ENCODE measurements at places on chromosomes 11 and 22.

GRCh38 chr11:10532526-10532925 lies 8.5 kb downstream of the RNF141 start:
- DNase-seq, result no peak

DNA sequence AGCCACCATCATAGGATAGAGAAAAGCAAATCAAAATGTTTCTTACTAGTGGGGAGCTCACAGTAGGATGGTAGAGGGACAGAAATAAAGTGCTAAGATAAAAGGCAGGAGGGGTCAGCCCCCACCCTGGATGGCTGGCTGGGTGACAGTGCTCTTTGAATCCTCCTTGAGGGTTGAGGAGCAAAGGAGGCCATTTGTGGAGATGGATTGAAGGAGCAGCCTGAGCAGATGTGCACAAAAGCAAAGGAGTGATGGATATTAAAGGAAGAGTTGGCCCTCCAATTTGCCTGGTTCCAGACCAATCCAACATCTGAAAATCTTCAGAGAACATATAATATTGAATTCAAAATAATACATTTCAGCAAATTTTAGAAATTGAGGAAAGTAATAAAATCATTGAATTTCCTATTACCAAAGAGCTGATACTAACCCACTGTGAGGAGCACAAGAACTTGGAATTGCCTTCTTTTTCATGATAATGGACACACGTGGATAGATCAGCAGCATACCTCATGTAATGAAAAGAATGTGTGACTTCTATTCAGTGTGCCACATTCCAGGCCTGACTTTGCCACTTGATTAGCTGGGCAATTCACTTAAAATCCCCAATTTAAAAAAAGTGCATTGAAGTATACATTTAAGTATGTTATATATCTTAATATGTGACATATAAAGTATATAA lies 287.0 kb downstream of the FAT3 start:
- DNase-seq, result no peak

GRCh38 chr11:44221456-44221855 lies 88.5 kb downstream of the ALX4 start:
- DNase-seq, result no peak

GRCh38 chr22:34045311-34045710 lies 125.0 kb upstream of the LARGE1 start:
- DNase-seq, result no peak

GRCh38 chr11:134559602-134559962 lies 147.5 kb upstream of the B3GAT1 start:
- no peak for DNase-seq

DNA sequence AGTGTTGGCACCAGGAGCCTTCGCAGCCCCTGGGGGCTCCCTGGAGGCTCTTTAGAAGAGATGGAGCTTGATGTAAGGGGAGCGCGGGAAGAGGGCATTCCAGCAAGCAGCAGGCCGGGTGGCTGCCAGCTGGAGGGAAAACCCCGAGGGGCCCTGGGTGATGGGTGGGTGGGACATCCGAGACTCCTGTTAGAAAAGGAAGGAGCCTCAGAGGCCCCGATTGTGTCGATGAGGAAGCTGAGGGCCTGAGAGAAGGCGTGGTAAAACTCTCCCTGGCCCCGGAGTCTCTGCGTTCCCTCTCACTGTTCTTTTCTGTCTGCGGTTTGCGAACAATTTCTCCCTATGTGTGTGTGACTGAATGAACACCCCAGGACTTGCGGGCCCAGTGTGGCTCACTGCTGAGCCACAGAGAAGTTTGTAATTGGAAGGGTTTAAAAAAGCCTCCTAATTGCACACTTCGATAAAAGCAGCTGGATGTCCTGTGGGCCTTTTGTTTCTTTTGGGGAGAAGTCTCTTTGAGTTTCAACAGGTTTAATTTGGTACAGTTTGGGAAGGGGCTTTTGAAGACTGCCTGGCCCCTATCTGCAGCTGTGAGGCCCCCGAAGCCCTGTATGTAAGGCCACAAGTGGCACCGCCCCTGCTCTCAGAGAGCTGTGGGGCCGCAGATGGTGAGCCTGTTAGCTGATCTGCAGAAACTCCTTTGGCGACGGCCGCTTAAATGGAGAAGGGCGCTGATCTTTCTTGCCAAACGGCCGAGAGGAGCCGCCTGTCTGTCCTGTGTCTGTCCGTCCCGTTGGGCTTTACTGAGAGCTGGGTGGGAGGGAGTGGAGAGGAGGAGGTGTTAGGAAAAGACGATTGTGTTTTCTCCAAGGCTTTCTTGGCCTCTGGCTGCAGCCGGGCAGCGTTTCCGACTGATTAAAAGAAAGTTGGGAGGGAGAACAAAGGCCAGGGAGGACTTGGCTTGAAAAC lies 2.0 kb downstream of the FBLN1 start:
- no peak for DNase-seq

- DNase-seq, result no peak
Measured at GRCh38 chr11:14132312-14132711, 169.8 kb downstream of the SPON1 start.

DNA sequence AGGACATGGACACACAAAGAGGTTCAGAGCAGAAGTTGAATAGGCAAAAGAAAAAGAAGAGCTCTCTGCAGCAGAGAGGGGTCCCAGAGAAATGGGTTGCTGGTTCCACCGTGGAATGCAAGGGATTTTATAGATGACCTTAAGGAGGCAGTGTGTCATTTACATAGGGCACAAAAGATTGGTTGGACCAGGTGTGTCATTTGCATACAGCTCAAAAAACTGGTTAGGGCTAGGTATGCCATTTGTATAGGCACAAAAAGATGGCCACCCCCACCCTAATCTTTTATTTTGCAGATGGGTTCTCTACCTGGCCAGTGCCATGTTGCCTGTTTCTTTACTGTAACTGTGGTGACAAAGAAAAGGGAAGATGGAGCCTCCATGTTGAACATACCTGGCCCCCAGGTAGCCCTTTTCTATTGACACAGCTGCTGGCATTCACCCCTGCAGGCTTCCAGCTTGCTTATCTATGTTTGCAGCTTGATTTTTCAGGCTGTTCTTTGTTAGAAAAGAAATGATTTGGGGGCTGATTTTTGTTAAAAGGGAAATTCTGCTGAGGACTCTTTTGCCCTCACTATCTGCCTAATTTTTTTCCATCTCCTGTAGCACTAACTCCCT lies 3.1 kb upstream of the CAVIN3 start:
- no peak for DNase-seq

GRCh38 chr22:29747832-29748231 lies 19.0 kb downstream of the ZMAT5 start:
- DNase-seq, result no peak

DNA sequence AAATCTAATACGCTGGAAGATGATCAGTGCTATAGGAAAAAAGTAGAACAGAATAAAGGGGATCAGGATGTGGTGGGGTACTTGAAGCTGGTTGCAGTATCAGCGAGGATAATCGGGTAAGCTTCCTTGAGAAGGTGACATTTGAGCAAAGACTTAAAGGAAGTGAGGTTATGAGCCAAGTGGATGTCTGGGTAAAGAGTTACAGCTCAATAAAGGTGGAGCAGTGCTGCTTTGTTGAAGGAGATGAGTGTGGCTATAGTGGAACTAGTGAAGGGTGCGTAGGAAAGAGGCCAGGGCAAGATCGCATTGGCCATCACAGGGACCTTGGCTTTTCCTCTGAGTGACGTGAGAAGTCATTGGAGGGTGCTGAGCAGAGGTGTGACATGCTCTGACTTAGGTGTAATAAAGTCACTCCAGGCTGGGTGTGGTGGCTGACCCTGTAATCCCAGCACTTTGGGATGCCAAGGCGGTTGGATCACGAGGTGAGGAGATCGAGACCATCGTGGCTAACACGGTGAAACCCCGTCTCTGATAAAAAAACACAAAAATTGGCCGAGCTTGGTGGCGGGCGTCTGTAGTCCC lies 2.3 kb upstream of the SYVN1 start:
- DNase-seq, result no peak

GRCh38 chr11:106263527-106263926 lies 186.1 kb downstream of the AASDHPPT start:
- no peak for DNase-seq

DNA sequence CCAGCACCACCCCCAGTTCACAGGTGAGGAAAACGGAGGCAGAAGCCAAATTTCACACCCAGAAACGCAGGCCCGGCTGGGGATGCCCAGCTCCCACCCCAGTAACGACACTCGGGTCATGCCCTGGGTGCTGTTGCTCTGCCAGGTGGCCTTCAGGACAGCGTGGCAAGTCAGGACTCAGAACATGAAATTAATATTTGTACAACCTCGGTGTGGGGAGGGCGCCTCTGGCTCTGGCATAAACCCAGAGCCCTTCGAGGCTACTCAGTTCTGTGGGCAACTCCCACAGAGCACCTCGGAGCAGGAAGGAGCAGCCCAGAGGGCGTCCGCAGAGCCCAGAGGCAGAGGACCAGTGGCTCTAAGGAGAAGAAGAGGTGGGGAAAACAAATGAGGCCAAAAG lies 71.6 kb downstream of the CELSR1 start:
- DNase-seq, result no peak

- DNase-seq, result no peak
Measured at GRCh38 chr11:84188521-84188920, 902.4 kb upstream of the CCDC90B start.

DNA sequence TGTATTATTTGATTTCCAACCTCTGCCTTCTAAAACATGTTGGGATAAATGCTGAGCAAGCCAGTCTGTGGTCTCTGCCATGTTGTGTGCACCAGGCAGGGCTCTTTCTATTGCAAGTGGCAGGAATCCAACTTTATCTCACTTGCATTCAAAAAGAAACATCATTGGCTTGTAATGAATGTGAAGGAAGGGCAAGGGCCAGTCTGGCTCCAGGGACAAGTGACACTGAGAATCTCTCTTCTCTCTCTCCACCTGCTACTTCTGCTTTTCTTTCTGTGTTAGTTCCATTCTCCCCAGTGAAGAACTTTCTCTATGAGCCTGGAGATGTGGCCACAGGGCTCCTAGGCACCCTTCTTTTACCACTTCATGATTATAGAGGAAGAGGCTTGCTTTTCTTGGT lies 329.9 kb upstream of the NCAM1 start:
- DNase-seq, result peak; percentile 55

GRCh38 chr11:110376711-110377324 lies 52.9 kb upstream of the FDX1 start:
- DNase-seq, result peak; percentile 73

DNA sequence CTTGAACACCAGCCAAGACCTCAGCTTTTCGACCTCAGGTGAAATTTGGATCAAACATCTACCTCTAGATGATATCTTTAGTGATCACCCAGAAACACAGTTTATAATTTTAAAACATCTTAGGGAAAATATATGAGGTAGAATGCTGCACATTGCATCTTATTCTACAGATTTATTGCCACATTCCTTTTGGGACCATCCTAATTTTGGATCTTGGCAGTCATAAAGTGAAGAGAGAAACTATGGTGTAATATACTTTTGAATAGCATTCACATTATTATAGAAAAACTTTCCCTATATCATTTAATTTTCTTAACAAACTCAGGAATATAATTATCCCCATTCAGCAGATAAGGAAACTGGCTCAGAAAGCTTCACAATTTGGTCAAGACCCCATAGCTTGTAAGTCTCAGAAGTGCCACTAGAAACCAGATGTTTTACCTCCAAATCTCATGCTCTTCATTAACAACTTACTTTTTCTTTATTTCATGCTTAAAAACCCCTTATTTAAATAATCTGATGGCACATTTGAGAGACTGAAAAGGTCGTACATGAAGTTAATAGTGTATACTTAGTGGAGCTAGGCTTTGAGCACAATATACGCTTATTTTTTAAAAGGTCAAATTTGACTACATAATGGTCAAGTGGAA lies 199.2 kb upstream of the CTSC start:
- DNase-seq, result no peak

- peak; percentile 80 for DNase-seq
Measured at GRCh38 chr11:131977231-131977630, 606.8 kb downstream of the NTM start.

- no peak for DNase-seq
Measured at GRCh38 chr22:46367707-46368191, 32.2 kb downstream of the TRMU start.

- no peak for DNase-seq
Measured at GRCh38 chr11:110766316-110766715, 54.1 kb upstream of the ARHGAP20 start.

GRCh38 chr11:62011881-62012280 lies 44.4 kb upstream of the FTH1 start:
- no peak for DNase-seq

DNA sequence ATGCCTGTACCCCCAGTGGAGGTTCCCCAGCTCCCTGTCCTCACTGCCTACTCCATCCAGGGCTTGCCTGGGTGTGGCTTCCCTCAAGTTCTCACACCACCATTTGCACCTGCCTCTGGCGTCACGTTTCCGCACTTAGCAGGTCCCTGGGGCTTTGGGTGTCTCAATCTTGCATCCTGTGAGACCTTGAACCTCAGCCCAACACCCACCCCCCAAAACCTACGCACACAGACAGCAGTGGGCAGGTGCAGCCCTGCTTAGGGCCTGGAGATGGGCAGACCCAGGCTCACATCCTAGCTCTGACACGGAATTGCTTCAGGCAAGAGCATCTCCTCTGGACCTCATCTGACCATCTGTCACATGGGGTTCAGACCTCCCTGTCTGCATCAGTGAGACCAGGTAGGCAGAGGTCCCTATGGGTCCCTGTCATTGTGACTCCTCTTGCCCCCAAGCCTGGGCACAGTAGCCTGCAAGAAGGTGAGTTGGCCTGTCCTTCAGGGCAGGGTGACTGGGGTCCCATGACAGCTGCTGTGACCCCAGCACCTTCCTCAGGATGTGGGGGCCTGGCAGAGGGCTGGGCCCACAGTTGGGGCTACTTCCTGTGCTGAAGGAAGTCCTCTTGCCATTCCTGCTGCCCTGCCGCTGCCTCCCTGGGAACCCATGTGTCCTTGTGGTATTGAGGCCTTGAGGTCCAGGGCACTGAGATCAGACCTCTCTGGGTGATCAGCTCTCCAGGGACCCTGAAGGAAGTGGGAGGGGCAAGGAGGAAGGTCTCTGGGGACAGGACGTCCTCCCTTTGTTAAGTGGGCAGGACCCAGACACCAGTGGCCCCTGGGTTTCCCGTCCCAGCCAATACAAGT lies 2.0 kb downstream of the SIPA1 start:
- DNase-seq, result peak; percentile 56

- no peak for DNase-seq
Measured at GRCh38 chr11:13080861-13081260, 71.7 kb downstream of the RASSF10 start.

GRCh38 chr22:32042924-32043323 lies at the start of gene SLC5A1:
Gene SLC5A1 (plus strand): TSS chr22:32043261. CDS start chr22:32043282, 21 bp downstream.
- no peak for DNase-seq

DNA sequence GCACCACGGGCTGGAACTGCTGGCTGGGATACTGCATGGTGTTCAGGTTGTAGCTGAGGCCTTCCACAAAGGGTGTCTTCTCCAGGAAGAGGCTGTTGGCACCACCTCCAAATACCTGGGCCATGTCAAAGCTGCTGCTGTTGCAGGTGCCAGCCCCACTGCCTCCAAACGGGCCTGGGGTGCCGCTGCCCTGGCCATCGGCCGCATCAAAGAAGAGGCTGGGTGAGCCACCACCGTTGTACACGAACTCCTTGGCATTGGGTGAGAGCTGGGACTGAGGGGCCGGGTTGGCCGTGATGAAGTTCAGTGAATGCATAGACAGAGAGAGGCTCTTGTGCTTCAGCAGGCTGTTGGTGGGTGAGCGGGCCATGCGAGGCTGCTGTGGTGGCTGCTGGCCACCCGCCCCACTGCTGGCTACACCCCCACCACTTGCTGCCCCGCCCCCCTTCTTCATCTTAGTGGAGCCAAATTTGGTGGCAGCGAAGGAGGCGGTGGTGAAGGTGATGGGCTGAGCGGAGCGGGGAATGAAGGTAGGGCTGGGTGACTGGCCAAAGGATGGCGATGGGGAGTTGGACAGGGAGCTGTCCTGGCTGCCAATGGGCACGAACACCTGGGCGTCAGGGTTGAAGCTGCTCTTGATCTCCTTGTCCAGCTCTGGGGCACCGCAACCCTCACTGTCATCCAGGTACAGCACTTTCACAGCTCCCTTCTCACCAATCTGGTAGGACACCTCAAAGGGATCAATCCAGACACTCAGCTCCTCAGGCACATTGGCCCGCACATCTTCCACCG lies 10.1 kb downstream of the TOB2 start:
- no peak for DNase-seq
